ENCODE measurements at places on chromosomes 7 and 10.

- DNase-seq = peak; percentile 94
Observed at GRCh38 chr7:33874943-33875342, 30.4 kb upstream of the BMPER start.

- no peak for DNase-seq
Observed at GRCh38 chr7:24800073-24800472, 42.8 kb upstream of the GSDME start.

DNA sequence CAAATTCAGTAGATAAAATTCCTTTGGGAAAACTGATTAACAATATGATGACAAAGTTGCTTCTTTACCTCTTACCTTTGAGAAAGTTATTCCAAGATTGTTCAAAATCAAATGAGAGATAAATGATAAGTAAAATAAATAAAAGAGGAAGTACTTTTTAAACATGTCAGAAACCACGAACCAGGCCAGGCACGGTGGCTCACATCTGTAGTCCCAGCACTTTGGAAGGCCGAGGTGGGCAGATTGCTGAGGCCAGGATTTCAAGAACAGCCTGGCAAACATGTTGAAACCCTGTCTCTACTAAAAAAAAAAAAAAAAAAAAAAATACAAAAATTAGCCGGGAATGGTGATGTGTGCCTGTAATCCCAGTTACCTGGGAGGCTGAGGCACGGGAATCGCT lies 296.6 kb downstream of the HGF start:
- DNase-seq = no peak

DNA sequence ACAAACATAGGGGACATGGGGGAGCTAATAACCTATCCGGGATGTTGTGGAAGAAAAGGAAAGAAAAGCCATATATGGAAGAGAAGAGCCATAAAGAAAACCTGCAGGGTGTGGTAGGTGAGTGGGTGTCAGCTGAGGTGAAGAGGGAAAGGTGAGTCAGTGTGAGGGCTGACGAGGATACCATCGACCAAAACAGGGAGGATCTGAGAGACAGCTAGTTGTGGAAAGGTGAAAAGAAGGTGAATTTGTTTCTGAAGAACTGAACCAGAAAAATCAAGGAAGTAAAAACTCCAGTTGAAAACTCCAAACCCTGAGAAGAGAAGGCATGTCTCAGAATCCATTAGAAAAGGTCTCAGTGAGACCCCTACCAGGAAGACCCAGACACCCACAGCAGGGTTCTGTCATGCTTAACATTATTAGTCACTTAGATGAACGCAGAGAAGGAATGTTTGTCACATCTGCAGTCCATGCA lies 4.1 kb downstream of the BLNK start:
- DNase-seq = no peak

DNA sequence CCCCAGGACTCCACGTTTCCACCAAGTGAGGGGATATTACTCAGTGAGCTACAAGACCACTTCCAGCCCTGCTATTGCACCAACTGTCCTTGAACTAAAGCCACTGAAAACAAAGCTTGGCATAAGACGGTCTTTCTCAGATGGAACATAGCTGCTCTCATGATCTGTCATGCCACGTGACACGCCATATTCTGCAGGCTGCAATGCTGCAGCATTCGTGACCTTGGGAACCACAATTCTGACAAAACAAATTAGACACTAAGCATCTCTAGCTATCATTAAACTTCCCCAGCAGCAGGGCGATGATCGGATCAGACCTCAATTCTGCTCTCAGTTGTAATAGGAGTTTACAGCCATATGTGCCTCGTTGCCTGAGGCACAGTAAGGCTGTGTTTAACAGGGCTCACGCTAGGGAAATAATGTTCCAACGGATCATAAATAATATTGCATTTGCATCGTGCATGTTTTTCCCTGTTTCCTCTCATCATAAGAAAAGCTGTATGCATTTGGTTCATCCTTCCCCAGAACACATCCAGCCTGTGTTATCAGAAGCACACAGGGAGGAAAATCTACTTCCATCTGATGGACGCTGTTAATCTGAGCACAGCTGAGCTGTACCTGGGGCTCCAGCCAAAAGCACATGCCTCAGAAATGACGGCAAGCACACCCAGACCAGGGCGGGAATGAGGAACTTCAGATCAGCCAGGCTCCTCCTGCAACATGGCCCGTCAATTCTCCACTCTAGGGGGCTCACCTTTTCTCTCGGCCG lies 38.6 kb upstream of the CNPY1 start:
- DNase-seq = no peak

GRCh38 chr10:12081879-12082557 lies 13.3 kb downstream of the DHTKD1 start:
- DNase-seq = peak; percentile 36

DNA sequence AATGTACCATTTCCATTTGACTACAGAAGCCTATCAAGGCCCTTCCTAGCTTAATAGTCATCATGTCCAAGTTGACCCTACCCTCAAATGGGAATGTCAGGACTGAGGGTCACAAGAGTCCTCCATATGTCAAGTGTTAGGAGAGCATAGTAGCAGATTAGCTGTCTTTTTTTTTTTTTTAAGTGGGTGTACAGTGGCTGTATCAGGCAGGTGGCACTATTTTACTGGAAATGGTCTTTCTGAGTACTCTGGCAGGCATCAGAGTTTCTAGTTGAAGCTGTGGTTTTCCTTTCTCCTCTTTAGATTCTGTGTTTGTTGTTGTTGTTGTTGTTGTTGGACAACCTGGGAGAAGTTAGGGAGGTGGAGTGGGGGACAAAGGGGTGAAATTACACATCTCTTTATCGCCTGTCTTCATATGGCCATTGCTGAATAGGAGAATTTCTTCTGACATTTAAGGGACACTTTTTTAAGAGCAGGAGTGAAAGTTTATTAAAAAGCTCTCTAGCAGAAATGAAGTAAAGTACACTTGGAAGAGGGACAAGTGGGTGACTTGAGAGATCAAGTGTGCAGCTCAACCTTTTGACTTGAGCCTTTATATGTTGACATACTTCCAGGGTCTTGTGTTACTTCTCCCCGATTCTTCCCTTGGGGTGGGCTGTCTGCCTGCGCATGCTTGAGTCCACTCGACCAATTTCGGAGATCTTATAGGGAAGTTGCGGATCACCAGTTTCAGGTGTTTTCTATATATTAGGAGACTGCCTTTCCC lies 104.1 kb upstream of the FOXP2 start:
- no peak for DNase-seq

DNA sequence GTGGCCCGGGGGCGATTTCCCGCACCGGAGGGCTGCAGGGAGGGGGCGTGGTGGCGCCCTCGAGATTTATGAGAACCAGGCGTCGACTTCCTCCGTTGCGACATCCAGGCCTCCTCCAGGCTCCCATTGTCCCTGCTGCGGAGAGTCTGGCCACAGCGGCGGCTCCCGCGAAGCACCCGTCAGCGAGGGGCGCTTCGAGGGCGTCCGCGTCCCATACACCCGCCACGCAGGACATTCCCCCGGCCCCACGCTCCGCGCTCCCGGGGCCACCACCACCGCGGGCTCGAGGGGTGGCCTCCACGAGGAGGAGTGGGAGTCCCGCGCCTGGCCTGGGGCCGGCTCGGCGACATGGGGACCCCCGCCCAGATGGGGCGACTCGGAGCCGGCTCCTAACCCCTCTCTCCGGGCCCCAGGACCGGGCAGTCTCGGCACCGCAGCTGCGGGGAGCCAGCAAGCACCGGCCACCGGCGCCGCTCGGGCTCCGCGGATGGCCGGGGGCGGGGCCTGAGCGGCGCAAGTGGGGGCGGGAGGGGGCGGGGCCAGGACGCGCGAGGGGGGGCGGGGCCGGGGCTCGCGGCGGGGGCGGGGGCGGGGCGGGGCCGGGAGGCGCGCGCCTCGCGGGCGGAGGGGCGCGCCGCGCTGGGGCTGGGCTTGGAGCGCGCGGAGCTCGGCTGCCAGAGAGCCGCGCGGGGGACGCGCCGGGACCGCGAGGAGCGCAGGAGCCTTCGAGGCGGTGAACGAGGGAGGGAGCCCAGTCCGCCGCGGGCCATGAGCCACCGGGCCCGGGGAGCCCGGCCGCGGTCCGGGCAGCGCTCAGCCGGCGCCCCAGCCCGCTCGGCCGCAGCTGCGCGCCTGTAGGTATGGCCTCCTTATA lies at the start of gene SH2B2:
Gene SH2B2, plus strand, starts transcription at position 632 of the 874 bp plus-strand sequence. CDS start 13,683 bp downstream, outside the sequence.
- peak; percentile 38 for DNase-seq

DNA sequence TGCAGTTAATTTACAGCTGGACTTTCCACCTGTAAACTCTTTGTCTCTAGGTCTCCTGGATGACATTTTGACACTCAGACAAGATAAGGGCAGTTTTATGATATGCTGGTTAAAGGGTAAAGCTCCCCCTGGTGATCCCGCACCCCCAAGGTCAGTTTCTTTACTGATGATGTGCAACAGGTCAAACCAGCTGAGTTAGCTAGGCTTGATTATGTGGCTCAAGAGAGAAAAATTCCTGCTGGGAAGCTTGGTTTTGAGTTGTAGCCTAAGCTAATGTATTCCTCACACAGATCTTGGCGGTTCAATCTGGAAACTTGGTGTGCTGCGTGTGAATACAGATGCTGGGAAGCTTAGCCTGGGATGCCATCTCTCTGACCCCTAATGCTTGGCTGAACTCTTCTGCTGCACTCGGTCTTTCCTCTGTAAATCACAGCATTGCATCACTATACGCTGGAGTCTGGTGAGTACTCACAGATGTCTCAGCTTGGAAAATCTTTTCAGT lies 11.4 kb upstream of the AKR1D1 start:
- DNase-seq = peak; percentile 77

DNA sequence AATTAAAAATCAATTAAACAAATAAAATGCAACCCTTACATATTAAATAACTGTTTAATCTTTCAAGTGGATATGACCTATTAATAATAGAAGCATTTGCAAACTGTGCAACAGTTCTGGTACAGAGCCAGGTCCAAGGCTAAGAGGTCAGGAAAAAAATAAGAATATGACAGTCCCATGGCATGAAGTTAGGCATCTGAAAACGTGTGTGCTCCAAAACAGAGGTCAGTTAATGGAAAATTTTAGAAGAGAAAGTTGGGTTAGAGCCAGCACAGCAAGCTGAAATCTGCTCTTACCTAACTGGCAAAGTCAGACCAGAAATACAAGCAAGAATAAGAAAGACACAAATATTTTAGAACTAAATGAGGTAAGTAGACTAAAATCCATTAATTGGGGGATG lies 757.7 kb downstream of the GRM8 start:
- no peak for DNase-seq

GRCh38 chr7:72249106-72249505 lies 163.0 kb downstream of the CALN1 start:
- no peak for DNase-seq

DNA sequence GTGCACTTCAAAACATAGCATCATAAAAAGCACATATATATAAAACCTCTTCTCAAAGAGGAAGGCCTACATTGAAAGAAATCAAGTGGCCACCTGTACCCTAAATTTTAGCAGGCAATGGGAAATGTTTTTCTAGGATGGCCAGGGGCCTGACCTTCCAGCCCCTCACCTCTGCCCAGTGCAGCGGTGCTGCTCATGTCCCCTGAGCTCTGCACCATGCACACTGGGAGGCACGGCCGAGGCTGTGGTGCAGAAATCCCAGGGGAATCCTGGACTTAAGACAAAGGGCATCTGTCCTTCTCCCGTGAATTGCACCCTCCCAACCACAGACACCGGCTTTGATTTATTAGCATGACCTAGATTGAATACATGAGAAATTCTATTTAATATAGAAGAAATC lies 551.4 kb downstream of the GLRX3 start:
- no peak for DNase-seq

DNA sequence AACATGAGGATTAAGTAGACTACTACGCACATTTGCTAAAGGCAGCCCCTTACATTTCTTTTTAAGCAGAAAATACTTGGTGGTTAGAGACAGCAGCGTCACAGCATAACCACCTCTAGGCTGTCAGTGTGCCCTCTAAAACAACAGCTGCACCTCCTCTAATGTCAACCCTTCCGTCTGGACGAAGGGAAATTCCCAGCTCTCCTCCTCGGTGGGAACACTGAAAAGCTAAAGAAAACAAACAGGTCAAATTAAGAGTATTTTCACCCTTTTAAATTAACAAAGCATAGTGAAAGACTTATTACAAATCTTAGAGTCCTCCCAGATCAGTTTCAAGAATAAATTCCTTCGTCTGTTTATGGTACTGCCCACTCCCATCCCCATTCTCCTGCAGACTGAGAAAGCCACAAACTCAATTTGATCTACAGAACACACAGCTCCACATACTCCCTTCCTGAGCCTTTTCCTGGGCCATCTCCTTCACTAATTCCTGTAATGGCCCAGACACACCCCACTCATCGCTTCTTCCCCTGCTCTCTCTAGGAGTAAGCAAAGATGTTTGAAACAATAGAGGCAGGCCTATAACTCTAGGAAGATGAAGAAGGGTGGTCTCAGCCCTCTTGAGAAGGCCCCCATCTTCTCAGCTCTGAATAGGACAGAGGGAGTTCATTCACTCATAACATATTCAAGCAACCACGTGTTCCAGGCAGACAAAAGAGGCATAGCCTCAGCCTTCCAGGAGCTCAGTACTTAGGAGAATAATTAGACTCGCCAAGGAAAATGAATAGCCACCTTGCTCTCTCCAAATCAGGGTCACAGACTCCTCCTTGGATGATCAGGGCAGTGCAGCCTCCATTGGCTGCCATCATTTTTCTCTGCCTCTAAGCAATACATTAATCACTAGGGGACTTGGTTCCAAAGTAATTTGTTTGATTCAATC lies 47.5 kb upstream of the HNRNPH3 start:
- DNase-seq = no peak
